ENCODE measurements at places on chromosomes 5 and 9. TPM values are rescaled to one million over a fixed set of nuclear protein-coding genes. Genes with fewer than 3 reads are reported as not detected.

DNA sequence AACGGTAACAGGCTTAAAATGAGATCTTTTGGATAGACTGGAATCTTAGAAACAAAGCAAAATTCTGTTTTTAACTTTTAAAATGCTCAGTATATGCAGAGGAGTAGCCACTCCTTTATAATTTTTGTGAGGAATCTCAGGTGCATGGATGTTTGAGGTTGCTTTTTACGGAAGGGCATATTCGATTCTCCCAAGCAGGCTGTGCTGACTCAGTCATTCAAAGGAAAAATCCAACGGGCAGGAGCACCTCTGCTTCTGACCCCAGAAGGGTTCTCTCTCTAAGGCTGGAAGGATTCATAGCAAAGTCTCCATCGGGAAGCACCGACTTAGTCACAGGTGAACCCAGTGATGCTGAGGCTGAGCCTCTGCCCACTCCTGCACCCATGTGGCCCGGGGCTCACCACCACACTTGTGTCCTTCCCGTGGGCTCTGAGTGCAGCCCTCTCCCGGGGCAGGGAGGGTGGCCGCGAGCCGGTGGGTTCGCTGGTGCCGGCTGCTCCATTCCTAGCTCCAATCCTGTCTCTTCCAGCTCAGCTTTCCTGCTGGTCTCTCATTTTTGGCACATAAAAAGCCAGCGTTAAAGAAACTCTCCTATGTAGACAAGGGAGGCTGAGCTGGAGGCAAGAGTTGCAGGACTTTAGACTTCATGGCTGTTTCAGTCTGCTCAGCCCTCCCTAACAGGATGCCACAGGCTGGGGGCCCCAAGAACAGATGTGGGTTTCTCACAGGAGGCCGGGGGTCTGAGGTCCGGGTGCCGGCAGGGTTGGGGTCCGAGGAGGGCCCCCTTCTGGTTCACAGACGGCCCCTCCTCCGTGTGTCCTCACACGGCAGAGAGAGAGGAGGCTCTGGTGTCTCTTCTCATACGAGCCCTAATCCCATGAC, 135.6 kb upstream of the LPCAT1 start:
- H3K27me3 ChIP-seq: peaks cover 21% of the 10 kb centered on the region
- H3K4me3 ChIP-seq: no peak overlapping the region
- DNase-seq: no peak

- H3K27ac ChIP-seq: no peak overlapping the region
- peak; percentile 91 for DNase-seq
- no peaks in the 10 kb centered on the region for H3K36me3 ChIP-seq
- H3K27me3 ChIP-seq: no peaks in the 10 kb centered on the region
- H3K4me1 ChIP-seq: peaks cover 10% of the 10 kb centered on the region
Observed at GRCh38 chr9:77899679-77900354, 131.8 kb downstream of the GNAQ start.

DNA sequence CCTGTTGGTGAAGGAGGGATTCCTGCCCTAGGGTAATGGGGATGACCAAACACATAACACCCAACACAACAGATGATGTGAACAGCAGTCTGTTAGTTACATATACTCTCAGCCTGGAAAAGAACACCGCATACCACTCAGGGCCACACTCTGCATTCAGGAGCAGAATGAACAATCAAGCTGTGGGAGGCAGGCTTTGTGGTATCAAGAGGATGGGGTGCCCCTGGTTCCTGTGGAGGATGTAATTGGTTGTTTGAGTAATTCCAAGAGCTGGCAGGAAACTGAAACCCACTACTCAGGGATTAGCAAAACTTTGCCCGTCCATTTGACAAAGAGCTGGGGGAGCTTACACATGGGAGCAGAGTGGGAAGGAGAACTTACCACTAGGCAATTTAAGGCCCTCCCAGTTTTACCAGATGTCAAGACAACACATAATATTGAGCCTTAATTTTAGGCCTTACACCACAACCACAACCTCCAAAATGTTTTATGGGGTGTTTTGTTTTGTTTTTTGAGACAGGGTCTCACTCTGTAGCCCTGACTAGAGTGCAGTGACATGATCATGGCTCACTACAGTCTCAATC, 15.6 kb upstream of the PRKAA1 start:
- no peaks in the 10 kb centered on the region for H3K36me3 ChIP-seq
- DNase-seq: no peak
- no peaks in the 10 kb centered on the region for H3K27me3 ChIP-seq

DNA sequence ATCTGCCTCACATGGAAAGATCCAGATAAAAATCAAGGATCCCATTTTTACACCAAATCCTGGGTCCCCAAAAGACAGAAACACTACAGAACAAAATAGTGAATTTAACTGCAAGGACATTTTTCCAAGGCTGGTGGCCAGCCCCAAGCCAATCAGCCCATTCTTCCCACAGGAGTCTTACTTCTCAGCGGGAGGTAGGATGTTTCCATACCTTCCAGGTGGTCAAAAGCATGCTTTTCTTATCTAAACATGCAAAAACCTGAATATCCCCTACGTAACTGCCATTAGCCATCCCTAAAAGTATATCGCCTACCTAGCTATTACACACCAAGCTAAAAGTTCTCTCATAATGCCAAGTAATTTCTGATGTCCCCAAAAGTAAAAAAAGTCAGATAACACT, 20.6 kb downstream of the TMEM161B start:
- peaks cover 11% of the 10 kb centered on the region for H3K4me1 ChIP-seq
- no peaks in the 10 kb centered on the region for H3K27me3 ChIP-seq
- no peaks in the 10 kb centered on the region for H3K36me3 ChIP-seq
- no peak overlapping the region for H3K4me3 ChIP-seq
- no peak overlapping the region for H3K27ac ChIP-seq

- H3K36me3 ChIP-seq: peaks cover 10% of the 10 kb centered on the region
- no peaks in the 10 kb centered on the region for H3K27me3 ChIP-seq
- no peak overlapping the region for H3K4me3 ChIP-seq
- H3K27ac ChIP-seq: no peak overlapping the region
- no peak for DNase-seq
- peaks cover 5% of the 10 kb centered on the region for H3K4me1 ChIP-seq
Observed at GRCh38 chr5:169933127-169933526, 47.2 kb downstream of the INSYN2B start.

GRCh38 chr5:43772764-43773477, 169.9 kb downstream of the NNT start:
- H3K4me3 ChIP-seq: no peak overlapping the region
- H3K27me3 ChIP-seq: no peaks in the 10 kb centered on the region
- peaks cover 6% of the 10 kb centered on the region for H3K4me1 ChIP-seq
- peak overlapping the region; percentile 14 for H3K27ac ChIP-seq
- no peaks in the 10 kb centered on the region for H3K36me3 ChIP-seq
- DNase-seq: peak; percentile 52

GRCh38 chr5:66882606-66883227, 286.5 kb downstream of the MAST4 start:
- no peaks in the 10 kb centered on the region for H3K27me3 ChIP-seq
- peak; percentile 80 for DNase-seq
- H3K36me3 ChIP-seq: no peaks in the 10 kb centered on the region
- no peak overlapping the region for H3K4me3 ChIP-seq

GRCh38 chr5:43569236-43569746, 12.4 kb upstream of the PAIP1 start:
- no peak overlapping the region for H3K4me3 ChIP-seq
- no peaks in the 10 kb centered on the region for H3K4me1 ChIP-seq

DNA sequence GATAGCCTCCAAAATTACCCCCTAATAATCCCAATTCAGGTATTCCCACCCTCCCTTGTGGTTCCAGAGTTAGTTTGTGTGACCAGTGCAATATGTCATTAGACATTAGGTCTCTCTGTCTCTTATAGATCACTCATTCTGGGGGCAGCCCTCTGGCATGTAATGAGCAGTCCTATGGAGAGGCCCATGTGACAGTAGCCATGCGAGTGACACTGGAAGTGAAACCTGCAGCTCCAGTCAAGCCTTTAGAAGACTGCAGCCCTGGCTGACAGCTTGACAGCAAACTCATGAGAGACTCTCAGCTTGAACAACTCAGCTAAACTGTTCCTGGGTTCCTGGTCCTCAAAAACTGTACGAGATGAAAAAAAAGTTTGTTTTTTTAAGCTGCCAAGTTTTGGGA, 54.0 kb upstream of the HSPB3 start:
- no peak overlapping the region for H3K27ac ChIP-seq
- no peaks in the 10 kb centered on the region for H3K27me3 ChIP-seq
- H3K36me3 ChIP-seq: no peaks in the 10 kb centered on the region
- H3K4me3 ChIP-seq: no peak overlapping the region

DNA sequence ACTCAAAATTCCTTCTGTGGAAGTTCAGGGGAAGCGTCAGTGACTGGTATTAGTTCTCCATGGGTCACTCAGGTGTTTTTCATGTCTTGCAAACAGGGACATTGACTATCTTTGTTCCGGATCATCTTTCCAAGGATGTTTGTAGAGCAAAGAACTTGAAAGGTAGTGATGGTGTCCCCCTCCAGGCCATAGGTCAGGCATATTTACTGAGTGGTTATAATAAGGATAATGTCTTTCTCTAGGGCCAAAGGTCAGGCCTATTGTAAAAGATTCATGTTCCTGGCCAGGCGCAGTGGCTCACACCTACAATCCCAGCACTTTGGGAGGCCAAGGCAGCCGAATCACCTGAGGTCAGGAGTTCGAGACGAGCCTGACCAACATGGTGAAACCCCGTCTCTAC, 614.8 kb downstream of the KIF4B start:
- H3K36me3 ChIP-seq: no peaks in the 10 kb centered on the region
- H3K27ac ChIP-seq: no peak overlapping the region
- no peak for DNase-seq

DNA sequence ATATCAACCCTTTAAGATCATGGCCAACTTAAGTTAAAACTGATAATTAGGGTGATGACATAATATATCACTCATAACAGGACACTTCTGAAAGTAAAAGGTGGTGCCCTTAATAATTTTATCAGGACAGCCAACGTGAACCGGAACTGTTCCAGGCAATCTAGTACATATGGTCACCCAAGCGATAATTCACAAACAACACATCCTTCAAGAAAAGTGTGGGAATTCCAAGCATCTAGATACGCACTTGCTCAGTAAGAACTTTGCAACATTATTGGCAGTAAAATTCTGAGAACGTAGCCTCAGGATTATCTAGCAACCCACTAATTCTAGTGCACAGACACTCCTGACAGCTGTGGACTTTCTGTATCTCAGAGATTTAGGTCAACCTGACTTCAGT, 85.7 kb downstream of the ALDH7A1 start:
- no peak for DNase-seq
- no peaks in the 10 kb centered on the region for H3K4me1 ChIP-seq

- peaks cover 11% of the 10 kb centered on the region for H3K4me1 ChIP-seq
- no peaks in the 10 kb centered on the region for H3K36me3 ChIP-seq
- H3K27me3 ChIP-seq: no peaks in the 10 kb centered on the region
Observed at GRCh38 chr5:89265511-89266179, 382.7 kb upstream of the MEF2C start.

DNA sequence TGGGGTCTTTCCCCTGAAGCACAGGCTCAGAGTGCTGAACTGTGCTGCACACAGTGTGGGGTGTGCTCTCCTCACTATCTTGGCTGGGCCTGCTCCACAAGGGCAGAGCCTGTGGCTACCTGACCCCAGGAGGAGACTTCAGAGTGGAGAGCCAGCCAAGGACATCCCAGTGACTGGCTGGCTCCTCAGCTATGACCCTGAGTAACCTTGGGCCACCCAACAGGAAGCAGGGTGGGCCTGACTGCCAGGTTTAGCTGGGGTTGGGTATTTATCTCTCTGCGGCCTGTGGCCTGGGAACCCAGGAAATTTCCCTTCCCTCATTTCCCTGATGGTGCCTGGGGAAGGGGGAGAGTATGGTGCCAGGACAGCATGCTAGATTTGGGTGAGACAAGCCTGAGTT, 2.1 kb upstream of the EEIG1 start:
- no peaks in the 10 kb centered on the region for H3K27me3 ChIP-seq
- peaks cover 34% of the 10 kb centered on the region for H3K4me1 ChIP-seq
- no peak overlapping the region for H3K4me3 ChIP-seq
- no peaks in the 10 kb centered on the region for H3K36me3 ChIP-seq
- DNase-seq: no peak

GRCh38 chr5:76590027-76590426, 33.2 kb downstream of the F2RL2 start:
- no peaks in the 10 kb centered on the region for H3K27me3 ChIP-seq
- H3K4me1 ChIP-seq: no peaks in the 10 kb centered on the region
- DNase-seq: no peak
- H3K27ac ChIP-seq: no peak overlapping the region

GRCh38 chr5:123549256-123549904, 37.4 kb downstream of the CSNK1G3 start:
- no peaks in the 10 kb centered on the region for H3K27me3 ChIP-seq
- no peak overlapping the region for H3K27ac ChIP-seq
- no peaks in the 10 kb centered on the region for H3K4me1 ChIP-seq
- DNase-seq: no peak

DNA sequence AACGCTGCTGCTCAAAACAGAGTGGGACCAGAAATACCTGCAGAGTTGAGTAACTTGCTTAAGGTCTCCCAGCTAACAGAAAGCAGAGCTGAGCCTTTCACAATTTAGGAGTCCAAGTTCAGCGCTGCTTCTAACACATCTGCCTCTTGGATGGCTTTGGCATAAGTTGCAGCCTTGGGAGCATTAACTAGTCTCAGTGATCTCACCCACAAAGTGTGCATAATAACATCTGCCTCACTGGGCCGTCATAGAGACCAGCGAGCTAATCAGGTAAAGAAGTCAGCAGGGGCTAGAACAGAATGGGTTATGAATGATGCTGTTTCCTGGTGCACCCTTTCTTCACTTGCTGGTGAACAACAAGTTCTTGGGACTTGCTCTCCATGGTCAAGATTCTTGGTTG, 36.5 kb downstream of the WWC1 start:
- DNase-seq: peak; percentile 65
- H3K27ac ChIP-seq: peak overlapping the region; percentile 2
- H3K36me3 ChIP-seq: no peaks in the 10 kb centered on the region

- no peaks in the 10 kb centered on the region for H3K36me3 ChIP-seq
- no peaks in the 10 kb centered on the region for H3K4me1 ChIP-seq
- no peaks in the 10 kb centered on the region for H3K27me3 ChIP-seq
- H3K27ac ChIP-seq: no peak overlapping the region
- H3K4me3 ChIP-seq: no peak overlapping the region
- no peak for DNase-seq
Observed at GRCh38 chr5:110809006-110809405, 70.2 kb downstream of the SLC25A46 start.

PRR7 gene
- 9.9 TPM for total RNA-seq

ABCA1 gene
- 109 TPM for total RNA-seq

HAVCR2 gene
- 10.0 TPM for total RNA-seq

DMRTA1 gene
- 6.1 TPM for total RNA-seq

WDR38 gene
- total RNA-seq: not detected

SLC1A1 gene
- total RNA-seq: 6.4 TPM

AJM1 gene
- total RNA-seq: 4.2 TPM

SLC6A18 gene
- not detected for total RNA-seq

GM2A gene
- 19.5 TPM for total RNA-seq
